ENCODE measurements at places on chromosomes 3 and 15. TPM values are rescaled to one million over a fixed set of nuclear protein-coding genes. Genes with fewer than 3 reads are reported as not detected.

The BSN gene
- 1.1 TPM for total RNA-seq

The IQCF5 gene
- total RNA-seq = not detected

The EEF1AKMT4 gene
- total RNA-seq = 15.2 TPM

The RBP2 gene
- not detected for total RNA-seq

The SNAPC5 gene
- 29.6 TPM for total RNA-seq

The CD96 gene
- total RNA-seq = not detected

The PPP1R14D gene
- not detected for total RNA-seq

The ATG7 gene
- total RNA-seq = 35.2 TPM

The PCLAF gene
- 46.4 TPM for total RNA-seq

The PDHB gene
- total RNA-seq = 219 TPM

The ARHGEF26 gene
- total RNA-seq = 6.0 TPM

The PAQR9 gene
- 0.21 TPM for total RNA-seq

The ZMYND10 gene
- total RNA-seq = 1.3 TPM

The PTX3 gene
- total RNA-seq = 0.73 TPM

The ASB14 gene
- total RNA-seq = 0.03 TPM

The CGNL1 gene
- total RNA-seq = 10.6 TPM

The GNAT1 gene
- not detected for total RNA-seq

The C2CD4B gene
- total RNA-seq = 0.31 TPM

The LXN gene
- 7.8 TPM for total RNA-seq

The COX17 gene
- total RNA-seq = 41.6 TPM

The NEO1 gene
- 26.8 TPM for total RNA-seq

The LMAN1L gene
- not detected for total RNA-seq

The NMB gene
- 19.4 TPM for total RNA-seq

The GOLGA6L10 gene
- total RNA-seq = 0.85 TPM

The CTXN2 gene
- not detected for total RNA-seq

The AGTR1 gene
- total RNA-seq = 0.30 TPM
